ENCODE measurements at places on chromosomes 16 and 17.

DNA sequence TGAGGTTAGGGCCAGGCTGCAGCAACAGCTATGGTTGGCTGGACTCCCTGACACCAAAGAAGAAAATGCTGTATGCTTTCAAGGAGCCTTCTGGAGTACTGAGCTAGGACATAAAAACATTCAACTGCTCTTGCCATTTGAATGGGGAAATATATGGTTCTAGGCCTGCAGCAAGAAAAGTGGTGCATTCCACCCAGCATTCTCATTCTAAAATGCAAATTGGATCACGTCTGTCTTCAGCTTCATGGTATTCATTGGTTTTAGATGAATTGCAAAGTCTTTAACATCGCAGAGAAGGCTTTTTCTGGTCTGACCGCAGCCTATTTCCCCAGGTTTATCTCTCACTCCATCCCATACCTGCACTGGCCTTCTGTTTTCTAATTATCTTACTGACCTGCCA lies 27.1 kb upstream of the SOX9 start:
- no peak for DNase-seq

- no peak for DNase-seq
Measured at GRCh38 chr17:72878975-72879660, 213.4 kb downstream of the SLC39A11 start.

- no peak for DNase-seq
Measured at GRCh38 chr16:9463461-9463860, 372.0 kb downstream of the HAPSTR1 start.

- no peak for DNase-seq
Measured at GRCh38 chr17:46046957-46047356, 47.9 kb downstream of the STH start.
